ENCODE measurements at places on chromosomes 6 and 20.
A peak's percentile ranks its signal among the peaks of the same experiment; 100 is the strongest.

DNA sequence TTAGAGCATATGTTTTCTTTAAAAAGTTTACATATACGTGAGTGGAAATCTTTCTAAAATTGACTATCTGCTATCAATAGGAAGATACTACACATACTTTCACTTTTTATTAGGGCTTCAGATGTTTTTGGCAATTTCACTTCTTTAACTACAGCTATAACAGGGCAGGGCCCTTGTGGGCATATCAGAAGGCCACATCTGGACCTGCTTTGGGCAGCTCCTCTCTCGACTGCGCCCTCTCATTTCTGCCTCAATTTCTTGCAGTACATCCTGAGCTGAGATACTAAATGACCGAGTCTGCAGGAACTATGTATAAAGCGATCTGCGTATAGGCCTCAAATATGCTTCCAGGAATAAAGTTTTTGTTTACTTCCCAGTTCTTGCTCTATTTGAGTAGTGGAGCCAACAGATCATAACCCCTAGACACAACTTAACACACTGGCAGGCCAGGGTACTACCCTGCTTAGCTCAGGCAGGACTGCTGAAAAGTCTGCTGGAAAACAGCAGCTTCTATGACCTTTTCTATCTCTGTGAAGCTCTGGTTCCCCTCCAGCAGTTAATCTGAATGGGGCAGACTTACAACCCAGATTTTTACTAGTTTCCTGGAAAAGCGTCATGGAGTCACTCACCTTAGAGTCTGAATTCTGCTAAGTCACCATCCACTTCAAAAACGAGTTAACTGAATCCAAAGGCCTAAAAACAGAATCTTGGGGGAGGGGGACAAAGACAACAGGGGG lies 12.7 kb downstream of the GCLC start:
- no peak for DNase-seq

GRCh38 chr6:53582963-53583362 lies 38.1 kb upstream of the GCLC start:
- peak; percentile 66 for DNase-seq

DNA sequence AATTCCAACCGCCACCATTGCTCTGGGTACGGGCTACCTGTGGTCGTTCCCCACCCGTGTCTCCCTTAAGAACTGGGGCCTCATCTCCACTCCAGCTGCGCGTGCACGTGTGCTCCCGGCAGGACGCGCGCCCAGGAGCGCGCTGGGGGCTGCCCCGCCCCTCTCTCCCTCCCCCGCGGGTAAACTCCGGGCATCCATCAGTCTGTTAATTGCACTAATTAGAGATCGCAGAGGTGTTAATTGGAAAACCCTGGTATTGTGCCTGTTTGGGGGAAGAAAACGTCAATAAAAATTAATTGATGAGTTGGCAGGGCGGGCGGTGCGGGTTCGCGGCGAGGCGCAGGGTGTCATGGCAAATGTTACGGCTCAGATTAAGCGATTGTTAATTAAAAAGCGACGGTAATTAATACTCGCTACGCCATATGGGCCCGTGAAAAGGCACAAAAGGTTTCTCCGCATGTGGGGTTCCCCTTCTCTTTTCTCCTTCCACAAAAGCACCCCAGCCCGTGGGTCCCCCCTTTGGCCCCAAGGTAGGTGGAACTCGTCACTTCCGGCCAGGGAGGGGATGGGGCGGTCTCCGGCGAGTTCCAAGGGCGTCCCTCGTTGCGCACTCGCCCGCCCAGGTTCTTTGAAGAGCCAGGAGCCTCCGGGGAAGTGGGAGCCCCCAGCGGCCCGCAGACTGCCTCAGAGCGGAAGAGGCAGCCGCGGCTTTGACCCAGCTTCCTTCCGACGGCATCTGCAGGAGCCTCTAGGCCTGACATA lies 14.4 kb downstream of the FOXP4 start:
- no peak for DNase-seq

- peak; percentile 49 for DNase-seq
Observed at GRCh38 chr6:58198301-58198700, 880.9 kb downstream of the PRIM2 start.

GRCh38 chr20:44696315-44696714 lies 18.9 kb upstream of the CCN5 start:
- DNase-seq, result no peak

GRCh38 chr6:105112577-105112976 lies 67.2 kb downstream of the POPDC3 start:
- no peak for DNase-seq

- no peak for DNase-seq
Observed at GRCh38 chr6:110002676-110003075, 24.6 kb downstream of the GPR6 start.

GRCh38 chr20:31663524-31663837 lies 25.8 kb downstream of the COX4I2 start:
- DNase-seq, result no peak

DNA sequence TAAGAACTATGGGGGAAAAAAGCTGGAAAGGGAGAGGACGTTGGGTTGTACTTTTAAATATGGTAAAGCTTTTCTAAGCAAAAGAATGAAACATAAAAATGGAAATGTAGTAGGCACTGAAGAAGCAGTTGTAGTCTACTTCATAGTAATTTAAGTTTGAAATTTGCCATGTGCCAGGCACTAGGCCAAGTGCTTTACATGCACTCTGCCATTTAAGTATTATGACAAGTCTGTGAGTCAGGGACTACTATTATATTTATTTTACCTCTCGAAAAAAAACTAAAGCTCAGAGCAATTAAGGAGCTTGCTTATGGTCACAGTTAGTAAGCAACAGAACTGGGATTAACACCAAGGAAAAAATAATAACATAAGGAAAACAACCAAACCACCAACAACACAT lies 257.8 kb downstream of the GMDS start:
- DNase-seq, result peak; percentile 37

- DNase-seq, result no peak
Observed at GRCh38 chr6:147560670-147561069, 52.2 kb downstream of the SAMD5 start.

GRCh38 chr6:168414336-168415097 lies 26.5 kb upstream of the SMOC2 start:
- DNase-seq, result no peak

GRCh38 chr6:49662892-49663261 lies 26.2 kb upstream of the RHAG start:
- DNase-seq, result no peak

GRCh38 chr6:126017668-126018067 lies 31.3 kb downstream of the TRMT11 start:
- no peak for DNase-seq

- no peak for DNase-seq
Observed at GRCh38 chr20:10332656-10333415, 101.2 kb downstream of the MKKS start.

DNA sequence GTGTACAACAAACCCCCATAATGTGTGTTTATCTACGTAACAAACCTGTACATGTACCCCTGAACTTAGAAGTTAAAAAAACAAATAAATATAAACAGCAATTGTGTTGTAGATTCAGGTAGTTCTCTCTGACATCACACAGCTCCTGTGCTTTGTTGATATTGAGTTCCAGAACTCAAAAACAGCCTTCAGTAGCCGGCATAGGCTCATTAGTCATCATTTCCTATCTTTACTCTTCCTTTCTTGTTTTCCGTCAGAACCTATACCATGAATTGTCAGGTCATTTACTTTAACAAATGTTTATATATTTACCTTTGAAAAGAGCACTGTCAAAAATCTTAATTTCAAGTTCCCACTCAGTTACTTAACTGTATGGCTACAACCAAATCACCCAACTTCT lies 88.8 kb downstream of the ADTRP start:
- DNase-seq, result no peak

- no peak for DNase-seq
Observed at GRCh38 chr6:39653612-39654011, 71.6 kb downstream of the KIF6 start.

DNA sequence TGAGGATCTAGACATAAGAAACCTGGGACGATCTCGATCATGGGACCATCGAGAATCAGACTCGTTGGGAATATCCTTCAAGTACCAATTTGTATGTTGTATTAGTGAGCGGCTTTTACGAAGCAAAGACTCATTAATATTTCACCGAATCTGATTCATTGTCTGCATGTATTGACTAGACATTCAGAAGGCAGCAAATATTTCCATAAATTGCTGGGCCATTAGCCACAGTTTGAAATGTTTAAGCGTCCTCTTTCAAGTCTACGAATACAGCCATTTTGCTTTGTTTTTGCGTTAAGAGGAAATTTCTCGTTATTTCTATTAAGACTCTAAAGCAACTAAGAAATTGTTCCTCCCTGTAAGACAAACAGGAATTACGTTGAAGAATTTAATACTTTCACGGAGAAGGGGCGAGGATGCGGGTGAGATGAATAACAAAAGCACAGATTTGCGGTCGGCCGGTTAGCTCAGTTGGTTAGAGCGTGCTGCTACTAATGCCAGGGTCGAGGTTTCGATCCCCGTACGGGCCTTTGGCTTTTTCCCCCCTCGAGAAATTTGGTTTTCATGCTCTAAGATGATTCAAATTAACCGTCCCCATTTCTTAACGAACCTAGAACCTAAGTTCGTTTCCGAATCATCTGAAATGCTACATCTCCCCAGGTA lies 18.5 kb downstream of the POM121L2 start:
- no peak for DNase-seq

DNA sequence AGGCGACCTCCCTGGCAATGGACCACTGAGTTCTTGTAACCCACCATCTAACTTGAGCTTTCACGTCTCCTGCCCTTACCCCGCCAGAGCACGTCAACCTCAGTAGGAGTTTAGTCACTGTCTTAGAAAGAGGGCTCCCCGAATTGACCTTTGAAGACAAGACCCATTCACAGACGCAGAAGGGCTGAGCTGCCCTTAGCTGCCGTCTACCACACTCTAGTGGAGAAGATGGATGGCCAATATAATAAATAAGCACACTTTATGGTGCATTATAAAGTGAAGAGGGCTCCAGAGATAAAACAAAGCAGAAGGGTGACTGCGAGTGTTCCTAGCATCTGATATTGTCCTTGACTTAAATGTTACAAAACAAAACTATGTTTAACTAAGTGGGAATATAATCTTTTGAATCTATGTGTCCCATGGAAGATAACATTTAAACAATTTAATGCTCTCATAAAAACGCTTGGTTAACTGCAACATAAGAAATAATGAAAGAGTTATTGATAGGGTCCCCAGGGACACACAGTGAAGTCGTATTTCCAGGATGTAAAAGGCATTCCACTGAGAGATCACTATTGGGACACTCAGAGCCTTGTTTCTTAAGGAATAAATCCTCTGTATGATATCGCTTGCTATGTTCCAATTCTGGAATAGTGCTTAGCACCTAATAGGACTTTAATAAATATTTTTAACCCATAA lies 261.1 kb downstream of the THBS2 start:
- no peak for DNase-seq

DNA sequence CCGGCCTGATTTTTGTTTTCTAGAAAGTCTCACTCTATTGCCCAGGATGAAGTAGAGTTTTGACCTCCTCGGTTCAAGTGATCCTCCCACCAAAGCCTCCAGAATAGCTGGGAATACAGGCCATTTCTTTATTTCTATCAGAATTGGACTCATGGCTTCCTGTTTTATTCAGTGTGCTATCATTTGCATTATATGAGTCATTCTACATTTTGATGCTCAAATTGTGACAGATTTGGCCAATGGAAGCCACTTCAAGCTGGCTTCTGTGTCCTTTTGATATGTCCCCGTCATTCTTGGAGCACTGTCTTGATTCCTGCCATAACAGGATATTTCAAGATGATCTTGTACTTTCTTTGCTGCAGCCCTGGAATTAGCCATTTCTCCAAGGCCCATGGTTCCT lies 75.1 kb downstream of the CNBD2 start:
- no peak for DNase-seq

DNA sequence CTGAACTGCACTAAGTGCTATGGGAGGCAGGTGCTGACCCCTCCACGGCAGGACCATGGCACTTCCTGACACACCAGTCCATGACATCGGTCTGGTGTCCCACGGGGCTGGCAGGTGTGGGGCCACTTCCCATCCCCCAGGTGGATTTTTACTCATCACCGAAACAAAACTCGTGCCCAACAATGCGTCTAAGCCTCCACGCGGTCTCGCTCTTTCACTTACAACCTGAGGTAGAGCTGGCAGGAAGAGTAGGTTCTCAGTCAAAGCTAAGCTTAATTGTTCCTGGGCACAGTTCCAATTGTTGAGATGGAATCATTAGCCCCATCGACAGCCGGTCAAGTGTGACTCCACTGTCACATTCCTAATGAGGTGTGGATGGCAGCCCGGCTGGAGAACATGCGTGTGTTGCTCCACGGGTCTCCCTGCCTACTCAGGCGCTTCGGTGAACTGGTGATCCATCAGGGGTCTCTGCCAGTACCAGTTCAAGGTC lies 125.7 kb downstream of the SLC23A2 start:
- no peak for DNase-seq

DNA sequence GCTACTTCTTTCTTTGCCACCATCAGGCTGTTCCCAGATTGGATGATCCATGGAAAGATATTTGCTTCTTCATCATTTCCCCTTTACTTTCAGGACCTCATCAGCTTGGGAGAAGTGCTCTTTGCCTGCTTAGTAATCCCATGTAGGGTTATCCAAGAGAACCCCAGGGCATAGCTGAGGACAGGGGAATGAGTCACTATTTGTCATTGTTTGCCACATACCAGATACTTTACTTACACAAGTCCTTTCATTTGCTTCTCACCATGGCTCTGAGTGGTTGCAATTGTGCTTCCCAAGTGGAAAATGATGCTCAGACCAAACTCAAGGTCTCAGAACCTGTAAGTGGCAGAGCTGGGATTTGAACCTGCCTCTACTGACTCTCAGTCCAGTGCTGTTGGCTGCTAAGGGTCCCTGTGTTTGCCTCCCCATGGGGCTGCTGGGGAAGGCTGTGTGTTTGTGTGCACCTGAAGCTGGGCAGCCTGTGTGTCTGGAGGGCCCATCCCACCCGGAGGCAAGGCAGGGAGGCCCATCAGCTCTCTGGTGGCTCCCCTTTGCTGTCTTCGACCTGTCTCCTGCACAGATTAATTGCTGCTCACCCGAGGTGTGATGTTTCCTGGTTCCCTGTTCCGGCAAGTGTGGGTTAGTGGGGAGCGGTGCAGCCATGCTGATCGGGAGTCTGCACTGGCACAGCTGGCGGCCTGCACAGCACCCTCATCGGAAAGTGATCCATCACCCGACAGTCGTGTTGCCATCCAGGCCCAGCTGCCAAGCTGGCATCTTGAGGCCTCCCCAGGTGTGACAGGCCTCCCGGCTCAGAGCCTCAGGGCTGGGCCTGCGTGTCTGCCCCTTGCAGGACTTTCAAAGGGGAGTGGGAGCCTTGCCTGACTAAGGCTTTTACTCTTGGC lies 228.8 kb downstream of the DHX35 start:
- DNase-seq, result peak; percentile 95

GRCh38 chr6:136212608-136213007 lies 37.5 kb downstream of the MTFR2 start:
- no peak for DNase-seq

Measured in RWPE1 (cell line).